ENCODE measurements at places on chromosomes 5 and 9. TPM values are rescaled to one million over a fixed set of nuclear protein-coding genes. Genes with fewer than 3 reads are reported as not detected.

The BTNL3 gene
- not detected for polyA plus RNA-seq

The GFI1B gene
- not detected for polyA plus RNA-seq

The KCNV2 gene
- polyA plus RNA-seq, result not detected

The C9orf50 gene
- polyA plus RNA-seq, result not detected

The PCDHGA12 gene
- polyA plus RNA-seq, result 5.3 TPM

The PRXL2C gene
- 10.5 TPM for polyA plus RNA-seq

The FBXL7 gene
- polyA plus RNA-seq, result 8.7 TPM

The MAMDC2 gene
- polyA plus RNA-seq, result 7.3 TPM

GRCh38 chr9:135648494-135649410 is 9.4 kb upstream of the GLT6D1 start:
- DNase-seq, result no peak

DNA sequence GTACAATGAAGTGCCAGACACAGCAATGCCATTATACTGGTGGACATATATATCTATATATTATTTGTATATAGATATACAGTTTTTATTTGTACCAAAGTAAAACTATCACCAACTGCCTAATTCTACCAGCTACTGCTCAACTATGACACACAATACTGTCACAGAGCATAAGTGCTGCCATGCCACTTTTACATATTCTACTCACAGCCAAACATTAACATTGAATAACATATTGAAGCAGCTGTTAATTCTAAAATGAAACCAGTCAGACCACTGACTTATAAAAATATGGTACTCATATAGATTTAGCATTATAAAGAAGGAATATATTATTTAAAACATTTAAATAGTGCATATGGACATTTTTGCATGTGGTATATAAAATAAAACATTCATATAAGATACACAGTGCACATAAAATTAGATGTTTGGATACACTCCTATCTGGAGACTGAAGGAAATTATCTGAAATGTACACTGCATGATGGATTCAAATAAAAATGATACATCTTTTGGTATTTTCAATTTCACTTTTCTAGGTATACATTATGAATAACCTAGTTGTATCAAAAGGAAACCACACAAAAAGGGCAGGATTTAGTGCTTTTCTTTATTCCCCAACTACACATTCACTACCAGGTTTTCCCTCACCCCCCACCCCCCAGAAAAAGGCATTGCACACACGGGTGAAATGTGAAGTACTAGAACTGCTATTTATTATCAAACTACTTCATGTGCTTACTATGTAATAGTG is 48.9 kb downstream of the PKD2L2 start:
- no peak for DNase-seq

DNA sequence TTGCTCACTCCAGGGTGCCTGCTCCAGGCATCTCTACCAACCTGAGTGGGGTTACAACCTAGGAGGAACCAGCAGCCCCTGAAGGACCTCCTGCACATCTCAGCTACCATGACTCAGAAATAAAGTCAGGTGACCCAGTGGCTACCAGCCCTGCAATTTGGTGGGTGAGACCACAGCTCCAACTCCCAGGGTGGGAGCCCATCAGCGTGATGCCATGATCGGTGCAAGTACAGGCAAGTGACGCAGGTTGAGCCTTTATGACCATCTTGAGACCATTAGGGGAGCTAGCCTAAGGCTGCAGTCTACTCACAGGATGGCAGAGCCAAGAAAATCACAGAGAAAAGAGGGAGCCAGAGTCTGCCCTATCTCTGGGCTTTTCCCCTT is 8.6 kb downstream of the SEPTIN8 start:
- no peak for DNase-seq

DNA sequence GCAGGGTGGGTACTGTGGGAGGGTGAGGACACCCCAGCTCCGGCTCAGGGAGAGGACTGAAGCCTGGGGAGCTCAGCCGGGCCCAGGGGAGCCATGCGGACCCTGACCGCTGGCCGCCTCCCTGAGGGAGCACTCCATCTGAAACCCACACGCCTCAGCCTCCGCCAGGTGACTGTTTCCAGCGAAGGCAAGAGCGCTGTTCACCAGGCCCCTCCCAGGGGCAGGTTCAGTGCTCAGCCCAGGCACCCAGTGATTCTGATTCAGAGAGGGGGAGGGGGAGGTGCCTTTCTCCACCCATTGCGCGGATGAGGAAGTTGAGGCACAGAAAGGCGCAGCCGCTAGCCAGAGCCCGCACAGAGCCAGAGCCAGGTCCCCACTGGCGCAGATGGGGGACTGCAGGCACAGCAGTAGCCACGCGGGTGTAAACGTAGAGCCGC is 27.0 kb downstream of the ADGRD2 start:
- DNase-seq, result no peak

- DNase-seq, result no peak
These were observed 5.6 kb downstream of the EGFLAM start for GRCh38 chr5:38263983-38264382.

GRCh38 chr5:37533851-37534250 is 154.7 kb downstream of the WDR70 start:
- DNase-seq, result no peak

- peak; percentile 67 for DNase-seq
These were observed 21.3 kb upstream of the NDST1 start for GRCh38 chr5:150486402-150487198.

- DNase-seq, result no peak
These were observed 846 bp downstream of the MGAT1 start for GRCh38 chr5:180801596-180802324.

GRCh38 chr9:3507395-3508077 is 18.3 kb downstream of the RFX3 start:
- DNase-seq, result no peak

GRCh38 chr5:79771387-79771786 is 81.8 kb downstream of the CMYA5 start:
- DNase-seq, result no peak

DNA sequence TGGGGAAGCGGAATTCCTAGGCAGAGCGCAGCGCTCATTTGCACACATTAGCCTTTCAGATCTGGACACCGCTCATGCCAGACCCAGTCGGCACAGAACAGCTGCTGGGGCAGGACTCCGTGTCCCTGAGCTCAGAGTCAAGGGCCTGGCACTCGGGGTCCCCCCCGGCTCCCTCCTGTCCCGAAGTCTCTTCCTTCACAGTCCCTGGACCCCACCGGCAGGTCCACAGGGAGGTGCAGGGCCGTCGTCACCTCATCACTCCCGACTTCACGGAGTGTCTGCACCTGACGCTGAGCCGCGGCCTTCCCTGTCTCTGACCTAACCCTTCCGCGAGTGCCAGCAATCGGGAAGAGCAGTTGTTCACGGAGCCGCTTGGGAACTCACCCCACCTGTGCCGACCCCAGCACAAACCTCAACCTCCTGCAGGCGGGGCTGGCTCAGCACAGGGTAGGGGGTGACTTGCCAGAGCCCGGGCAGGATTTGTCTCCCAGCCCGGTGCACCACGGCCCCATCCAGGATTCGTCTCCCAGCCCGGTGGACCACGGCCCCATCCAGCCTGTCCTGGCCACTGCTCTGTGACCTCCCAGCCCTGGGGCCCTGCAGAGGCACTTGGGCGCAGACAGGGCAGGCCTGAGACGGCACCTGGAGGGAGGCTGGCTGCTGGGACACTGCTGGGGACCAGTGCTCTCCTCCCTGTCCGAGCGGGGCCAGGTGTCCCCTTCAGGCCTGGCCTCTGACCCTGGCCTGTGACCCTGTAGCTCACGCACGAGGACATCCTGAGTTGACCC is 9.9 kb upstream of the SLC9A3 start:
- peak; percentile 6 for DNase-seq

GRCh38 chr5:117803533-117803932 is 1184.8 kb downstream of the DTWD2 start:
- DNase-seq, result no peak

GRCh38 chr5:174293481-174293880 is 248.0 kb downstream of the NSG2 start:
- no peak for DNase-seq

- peak; percentile 84 for DNase-seq
These were observed 60.1 kb upstream of the ZNF608 start for GRCh38 chr5:124806373-124807077.

DNA sequence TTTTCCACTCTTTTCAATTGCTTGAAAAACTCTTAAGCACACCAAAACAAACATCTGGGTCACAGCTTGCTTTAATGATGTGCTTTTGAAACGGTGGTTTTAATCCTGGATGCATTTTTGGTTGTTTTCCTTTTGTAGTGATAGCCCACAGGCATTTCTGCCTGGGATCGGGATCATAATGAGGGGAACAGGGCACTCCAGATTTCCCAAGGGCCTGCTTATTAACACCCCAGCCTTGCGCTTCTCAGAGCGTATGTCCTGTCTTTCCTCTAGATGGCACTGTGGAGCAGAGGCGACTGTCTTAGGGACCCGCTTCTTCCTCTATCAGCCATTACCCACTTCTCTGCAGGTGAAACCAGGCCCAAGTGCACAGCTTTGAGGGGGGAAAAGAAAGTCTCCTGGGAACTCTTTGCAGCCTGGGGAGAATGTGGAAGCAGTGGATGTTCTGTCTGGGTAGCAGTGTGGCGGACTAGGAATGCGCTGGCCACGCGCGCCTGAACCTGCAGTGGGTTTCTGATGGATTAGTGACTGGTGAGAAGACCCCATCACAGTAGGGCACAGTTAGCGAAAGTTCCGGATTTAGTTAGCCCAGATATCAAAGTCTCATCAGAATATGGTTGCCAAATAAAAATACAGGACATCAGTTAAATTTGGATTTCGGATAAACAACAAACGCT is 190.1 kb downstream of the GNA14 start:
- DNase-seq, result peak; percentile 56

- DNase-seq, result no peak
These were observed 15.3 kb downstream of the GCNT4 start for GRCh38 chr5:75037106-75037505.

DNA sequence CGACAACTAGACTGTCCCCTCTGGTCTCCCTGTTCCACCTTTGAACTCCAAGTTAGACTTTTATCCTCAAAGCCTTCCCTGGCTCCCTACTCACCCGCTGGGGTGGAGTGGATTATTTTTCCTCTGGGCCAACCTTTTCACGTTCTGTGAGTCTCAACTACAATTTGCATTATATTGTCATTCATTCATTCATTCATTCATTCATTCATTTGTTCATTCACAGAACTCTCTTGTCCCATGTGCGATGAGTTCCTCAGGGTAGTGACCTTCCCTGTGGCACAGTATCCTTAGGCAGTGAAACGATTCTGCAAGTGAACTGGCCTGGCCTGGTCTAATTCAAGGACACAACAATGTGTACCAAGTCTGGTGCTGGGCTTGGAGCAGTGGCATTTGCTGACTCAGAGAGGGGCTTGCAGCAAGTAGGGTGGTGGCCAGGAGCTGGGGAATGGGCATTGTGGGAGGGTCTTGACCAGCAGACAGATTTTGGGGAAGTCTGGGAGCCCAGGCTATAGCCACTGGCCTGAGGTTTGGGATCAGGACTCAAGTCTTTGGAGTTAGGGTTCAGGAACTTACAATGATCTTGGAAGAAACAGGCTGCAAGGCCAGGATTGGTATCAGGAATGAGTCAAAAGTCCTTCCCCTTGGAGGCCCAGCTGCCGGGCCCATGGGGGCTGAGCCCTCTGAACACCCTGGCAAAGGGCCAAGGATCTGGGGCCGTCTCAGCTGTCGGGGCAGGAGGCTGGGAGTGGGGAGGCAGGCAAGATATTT is 37.2 kb upstream of the COL15A1 start:
- DNase-seq, result peak; percentile 55

DNA sequence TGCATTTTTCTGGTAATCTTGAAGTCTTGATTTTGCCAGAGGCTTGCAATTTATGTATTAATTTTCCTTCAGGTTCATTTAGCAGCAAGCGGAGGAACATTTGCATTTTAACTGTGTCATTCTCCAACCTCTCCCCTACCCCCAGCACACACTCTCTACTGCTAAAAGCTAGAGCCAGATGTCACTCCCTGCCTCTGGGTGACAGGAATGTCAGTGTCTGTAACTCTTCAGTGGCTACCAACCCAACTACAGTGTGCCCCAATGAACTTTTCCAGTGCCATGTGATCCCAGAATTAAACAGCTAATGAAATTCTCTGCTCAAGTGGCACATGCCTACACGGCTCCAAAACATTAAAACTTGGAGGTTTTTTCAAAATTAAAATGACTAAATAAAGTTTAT is 260.3 kb downstream of the GOLPH3 start:
- DNase-seq, result no peak

DNA sequence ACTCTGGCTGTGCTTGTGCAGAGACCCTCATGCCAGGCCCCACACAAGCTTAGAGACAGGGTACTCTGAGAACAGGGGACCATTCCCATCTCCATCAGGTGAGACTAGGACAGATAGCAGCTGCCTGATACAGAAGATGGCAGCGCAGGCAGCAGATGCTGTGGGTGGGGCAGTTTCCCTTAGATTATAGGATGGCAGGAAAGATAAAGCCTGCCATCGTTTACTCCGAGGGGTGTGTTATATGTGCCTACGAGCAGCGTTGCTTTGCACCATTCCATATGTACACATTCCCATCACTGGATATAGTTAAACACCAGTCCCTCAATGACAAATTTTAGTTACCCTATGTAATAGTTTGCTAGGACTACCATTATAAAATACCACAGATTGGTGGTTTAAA is 135.2 kb downstream of the SMARCA2 start:
- no peak for DNase-seq

DNA sequence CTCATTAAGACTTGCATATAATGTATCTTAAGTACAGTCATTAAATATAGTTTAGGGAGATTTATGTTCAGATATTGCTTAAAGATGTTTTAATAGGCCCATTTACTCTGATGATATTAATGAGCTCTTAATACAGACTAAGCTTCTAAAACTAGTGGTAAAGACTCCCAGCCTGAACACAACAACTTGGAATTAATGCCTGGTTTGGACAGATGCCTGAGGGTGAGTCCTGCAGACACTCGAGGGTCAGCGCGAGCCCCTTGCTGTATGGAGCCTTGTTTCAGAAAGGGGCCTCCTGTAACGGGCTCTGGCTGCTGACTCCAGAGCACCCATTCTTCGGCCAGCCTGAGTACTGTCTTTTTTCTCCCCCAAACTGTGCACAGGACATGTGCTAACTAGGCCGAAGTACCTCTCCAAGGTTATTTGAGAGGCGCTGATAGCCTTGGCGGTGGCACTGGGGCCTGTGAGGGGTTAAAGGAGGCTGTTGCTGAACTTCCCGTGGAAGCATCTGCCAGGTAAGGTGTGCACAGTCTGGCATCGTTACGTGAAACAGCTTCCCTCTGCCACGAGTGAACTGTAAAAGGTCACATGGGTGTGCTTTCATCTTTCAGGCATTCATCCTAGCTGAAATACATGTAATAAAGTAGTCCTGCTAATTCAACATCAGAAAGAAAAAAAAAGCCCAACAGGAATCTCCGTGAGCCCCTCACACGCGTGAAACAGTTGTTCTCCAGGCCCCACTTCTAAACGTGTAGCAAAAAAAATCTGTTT is 113.4 kb downstream of the MVB12B start:
- DNase-seq, result no peak

GRCh38 chr5:178801021-178801420 is 58.7 kb upstream of the ZNF354B start:
- DNase-seq, result no peak

All from heart right ventricle (tissue), 16 donors.